ENCODE measurements at places on chromosomes 1 and 21.

DNA sequence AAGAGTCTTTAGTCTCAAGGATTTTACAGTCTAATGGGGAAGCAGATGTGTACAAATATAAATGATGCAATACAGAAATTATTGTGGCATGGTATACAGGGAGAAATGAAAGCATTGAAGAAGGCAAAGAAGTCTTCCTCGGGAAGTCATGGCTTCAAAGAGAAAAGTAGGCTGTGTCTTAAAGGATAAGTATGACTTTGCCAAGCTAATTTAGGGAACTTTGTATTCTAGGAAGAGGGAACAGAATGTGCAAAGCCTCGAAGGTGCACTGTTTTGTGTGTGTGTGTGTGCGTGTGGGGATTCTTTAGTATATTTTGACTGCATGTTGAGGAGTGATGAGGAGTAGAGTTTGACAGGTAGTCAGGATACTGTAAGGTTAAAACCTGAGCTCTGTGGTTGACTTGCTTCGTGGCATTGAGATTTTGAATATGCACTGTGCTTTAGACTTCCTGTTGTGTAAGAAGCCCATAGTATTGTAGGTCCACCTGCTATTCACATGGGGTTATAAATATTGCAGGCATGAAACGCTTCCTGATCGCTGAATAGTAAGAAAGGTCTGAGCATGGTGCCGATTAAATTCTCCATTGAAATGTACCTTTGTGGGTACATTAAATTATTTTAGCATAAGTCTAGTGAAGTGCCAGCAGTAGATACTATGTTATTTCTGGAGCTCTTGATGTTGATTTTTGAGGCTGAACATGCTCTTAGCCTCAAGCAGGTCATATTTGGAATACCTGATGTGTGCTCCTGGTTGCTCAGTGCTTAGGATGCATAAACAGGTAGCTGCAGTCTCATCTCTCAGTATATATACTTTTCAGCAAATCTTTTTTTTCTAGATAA, 8.0 kb downstream of the SMAP2 start:
- DNase-seq: no peak

DNA sequence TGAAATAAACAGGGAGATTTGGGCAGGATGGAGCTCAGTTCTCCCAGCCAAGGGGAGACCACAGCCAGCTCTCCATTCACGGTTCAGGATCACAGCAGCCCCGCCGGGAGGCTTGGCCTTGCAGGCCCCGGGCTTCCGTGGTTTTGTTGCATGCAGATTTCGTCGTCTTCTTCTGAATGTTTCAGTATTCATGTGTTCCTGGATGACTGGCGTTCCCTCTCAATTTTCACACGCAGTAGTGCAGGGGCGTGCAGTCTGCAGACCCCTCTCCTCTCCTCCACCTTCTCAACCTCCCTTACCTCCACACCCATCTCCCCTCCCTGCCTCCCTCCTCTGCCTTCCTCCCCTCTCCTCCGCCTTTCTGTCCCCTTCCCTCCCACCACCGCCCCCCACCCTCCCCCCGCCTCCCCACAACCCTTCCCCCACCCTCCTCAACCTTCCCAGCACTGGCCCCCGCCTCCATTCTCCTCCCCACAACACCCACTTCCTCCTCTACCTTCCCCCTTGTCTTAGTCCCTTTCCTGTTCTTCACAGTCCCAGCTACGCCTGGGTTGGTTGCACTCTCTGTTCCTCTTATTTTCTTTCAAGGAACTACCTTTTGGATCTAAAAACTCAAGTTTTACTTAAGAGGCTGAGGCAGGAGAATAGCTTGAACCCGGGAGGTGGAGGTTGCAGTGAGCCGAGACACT, 8.4 kb upstream of the SLC19A1 start:
- no peak for DNase-seq

DNA sequence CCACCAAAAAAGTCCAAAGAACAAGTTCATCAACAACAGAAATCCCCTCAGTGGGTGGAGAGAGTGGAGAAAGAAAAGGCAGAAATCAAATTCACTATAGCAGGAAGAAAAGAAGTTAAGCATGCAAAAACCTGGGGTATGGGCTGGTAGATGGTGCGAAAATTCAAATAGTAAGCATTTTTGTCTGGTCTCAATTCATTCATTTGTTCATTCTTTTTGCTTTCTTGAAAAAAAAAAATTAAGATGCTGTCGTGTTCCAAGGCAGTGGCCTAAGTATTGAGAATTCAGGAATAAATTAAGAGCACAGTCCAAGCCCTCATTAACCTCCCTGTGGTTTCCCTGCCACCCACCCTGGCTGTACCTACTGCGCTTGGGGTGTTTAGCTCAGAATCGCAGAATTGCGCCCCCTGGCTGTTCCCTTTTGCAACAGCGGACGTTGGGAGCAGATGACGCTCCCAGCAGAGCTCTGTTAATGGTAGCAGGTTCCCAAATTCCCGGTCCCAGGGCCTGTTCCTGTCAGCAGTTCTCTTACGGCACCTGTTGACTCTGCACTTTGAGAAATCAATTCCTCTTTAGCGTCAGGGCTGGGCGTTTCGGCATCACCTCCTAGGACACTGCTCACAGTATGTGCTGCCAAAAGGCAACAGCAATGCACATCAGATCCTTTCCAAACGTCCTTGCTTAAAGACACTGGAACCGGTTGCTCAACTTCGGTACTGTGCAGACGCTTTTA, 34.0 kb upstream of the SSX2IP start:
- no peak for DNase-seq

DNA sequence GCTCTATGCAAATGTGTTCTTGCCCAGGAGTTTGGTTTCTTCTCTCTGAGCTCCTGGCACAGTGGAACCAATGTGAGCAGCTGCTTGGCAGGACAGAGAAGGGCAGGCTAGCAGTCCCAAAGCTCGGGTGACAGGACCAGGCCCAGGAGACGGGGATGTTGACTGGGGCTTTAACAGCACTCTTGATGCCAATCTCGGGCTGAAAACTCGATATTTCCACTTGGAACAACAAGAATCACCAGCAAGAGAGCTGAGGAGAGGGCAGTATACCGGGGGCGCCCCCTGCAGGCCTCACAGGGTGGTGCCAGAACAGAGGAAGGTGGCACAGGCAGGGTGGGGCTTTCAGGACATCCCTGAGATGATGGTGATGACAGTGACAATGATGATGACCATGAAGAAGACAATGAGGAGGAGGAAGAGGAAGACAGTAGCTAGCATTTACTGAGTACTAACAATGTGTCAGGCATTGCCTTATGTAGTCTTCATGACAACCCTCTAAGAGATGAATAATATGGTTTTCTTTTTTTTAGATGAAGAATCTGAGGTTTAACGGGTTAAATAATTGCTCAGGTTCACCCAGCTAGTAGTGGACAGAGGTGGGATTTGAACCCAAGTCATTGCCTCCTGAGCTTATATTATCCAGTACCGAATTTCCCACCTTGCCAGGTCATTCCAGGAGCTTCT, 2.7 kb upstream of the KCNJ9 start:
- no peak for DNase-seq

DNA sequence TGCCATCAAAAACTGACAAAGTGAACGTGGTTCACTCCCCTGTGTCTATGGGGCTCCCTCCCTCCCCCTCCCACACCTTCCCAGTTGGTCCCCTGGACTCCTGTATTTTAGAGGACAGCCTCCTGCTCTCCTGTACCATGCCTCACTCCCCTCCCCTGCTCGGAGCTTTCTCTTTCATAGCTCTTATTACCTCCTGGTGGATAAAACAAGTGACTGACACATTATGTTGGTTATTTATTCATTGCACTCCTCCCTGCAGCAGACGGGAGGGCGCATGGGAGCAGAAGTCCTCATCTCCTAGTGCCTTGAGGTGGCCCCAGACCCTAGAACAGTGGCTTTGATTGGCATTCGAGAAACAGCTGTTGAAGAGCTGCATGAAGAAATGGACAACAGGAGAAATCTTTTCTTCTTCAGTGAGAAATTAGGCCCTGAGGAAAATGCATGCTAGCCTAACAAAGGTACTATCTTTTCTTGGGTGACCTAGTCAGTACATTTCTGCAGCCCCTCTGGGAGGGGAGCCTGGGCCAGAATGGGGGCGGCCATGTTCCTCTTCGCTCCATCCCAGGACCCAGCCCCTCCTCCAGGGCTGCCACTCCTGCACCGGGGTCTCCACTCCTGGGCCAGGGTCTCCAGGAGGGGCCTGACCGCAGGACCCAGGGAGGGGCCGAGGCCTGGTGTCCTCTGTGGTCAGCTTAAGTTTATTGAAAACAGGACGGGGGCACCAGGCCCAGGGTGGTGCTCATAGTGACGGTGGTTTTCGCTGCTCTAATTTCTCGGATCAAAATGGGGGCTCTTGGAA, 1.2 kb upstream of the TFF1 start:
- no peak for DNase-seq

DNA sequence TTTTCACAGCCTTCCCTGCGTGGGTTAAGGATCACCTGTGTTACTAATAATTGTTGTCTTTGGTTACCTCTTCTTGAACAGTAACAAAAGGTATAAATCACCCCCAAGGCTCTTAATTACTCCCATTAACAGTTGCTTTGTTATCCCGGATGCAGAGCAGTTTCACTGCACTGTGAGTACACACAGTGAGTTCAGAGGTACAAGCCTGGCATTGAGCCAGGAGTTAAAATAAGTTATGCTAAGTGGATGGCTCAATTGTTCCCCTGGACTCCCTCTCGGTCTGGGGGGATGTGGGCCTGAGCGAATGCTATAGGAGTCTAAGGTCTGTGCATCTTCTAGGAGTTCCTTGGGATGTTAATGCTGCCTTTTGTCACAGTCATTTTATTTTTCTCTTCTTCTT, 258.3 kb downstream of the ATG4C start:
- peak; percentile 81 for DNase-seq

GRCh38 chr1:114011796-114012195, 32.5 kb downstream of the OLFML3 start:
- DNase-seq: no peak

GRCh38 chr1:4596486-4596885, 57.9 kb upstream of the AJAP1 start:
- no peak for DNase-seq

DNA sequence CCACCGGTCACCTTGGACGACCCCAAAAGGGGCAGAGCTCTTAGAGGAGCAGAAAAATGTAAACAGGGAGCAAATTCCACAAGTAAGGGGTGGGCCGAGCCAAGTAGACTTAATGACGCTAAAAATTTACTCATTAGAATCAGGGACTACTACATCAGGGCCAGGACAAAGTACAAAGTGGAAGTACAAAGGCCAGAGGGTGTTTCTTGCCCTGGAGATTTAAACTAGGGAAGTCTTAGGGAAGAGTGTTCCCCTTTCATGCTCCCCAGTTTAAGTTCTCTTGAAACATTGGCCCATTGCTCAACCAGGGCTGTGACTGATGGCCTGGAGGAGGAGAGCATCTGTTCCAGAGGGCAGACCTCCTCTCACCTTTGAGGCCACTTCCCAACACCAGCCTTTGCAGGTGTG, 48.6 kb downstream of the BACH1 start:
- DNase-seq: no peak
